NCI-H1930 (cell line): ENCODE measurements at places on chromosomes 3 and 15.

DNA sequence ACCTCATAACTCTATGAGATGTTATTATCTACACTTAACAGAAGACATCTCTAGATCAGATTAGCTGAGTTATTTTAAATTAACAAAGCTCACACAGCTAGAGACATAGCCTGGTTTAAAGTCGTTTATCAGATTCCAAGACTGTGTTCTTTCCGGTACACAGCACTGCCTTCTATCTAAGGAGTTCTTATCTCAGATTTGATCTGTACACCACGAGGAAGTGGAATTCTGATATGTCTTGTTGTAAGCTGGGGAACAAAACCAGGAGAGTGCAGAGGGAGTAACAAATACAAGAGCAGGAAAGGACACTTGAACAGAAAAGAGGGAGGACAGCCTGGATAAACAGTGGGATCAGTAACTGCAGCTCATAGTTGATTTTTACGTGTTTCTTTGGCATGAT lies 61.7 kb upstream of the KCNMB2 start:
- DNase-seq: no peak

GRCh38 chr3:34053626-34054025 lies 255.2 kb downstream of the PDCD6IP start:
- no peak for DNase-seq

DNA sequence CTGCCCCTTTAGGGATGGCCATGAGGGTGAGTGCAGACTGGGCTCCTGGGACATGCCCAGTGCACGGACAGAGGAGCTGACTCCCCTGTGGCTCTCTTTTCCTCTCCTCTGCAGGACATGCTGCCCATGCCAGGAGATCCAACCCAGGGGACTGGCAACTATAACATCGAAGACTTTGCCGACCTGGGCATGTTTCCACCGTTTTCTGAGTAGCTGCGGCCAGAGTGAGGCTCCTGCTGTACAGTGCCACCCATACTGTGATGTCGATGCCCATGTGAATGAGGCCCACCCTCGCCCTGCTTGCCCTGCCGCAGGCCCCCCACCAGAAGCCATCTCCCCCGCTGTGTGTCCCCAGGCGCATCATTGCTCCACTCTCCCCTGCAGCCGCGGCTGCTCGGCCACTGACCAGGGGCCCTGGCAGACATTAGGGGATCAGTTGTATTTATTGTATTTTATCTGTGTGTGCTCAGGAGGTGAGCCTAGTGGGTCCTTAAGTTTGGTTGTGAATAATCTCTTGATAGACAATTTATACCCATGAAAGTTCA lies 101.6 kb upstream of the ABHD17C start:
- no peak for DNase-seq

- no peak for DNase-seq
These were observed 452.2 kb downstream of the TUSC7 start for GRCh38 chr3:117161816-117162215.

GRCh38 chr3:12440927-12441714 lies 43.2 kb upstream of the TSEN2 start:
- DNase-seq: no peak
